Kasumi-1 (cell line): ENCODE measurements at places on chromosomes 7 and 10.

GRCh38 chr10:31062856-31063255 lies 31.2 kb upstream of the ZNF438 start:
- no peak for DNase-seq

- DNase-seq = no peak
These were observed 529.1 kb downstream of the TCERG1L start for GRCh38 chr10:130782467-130782866.

DNA sequence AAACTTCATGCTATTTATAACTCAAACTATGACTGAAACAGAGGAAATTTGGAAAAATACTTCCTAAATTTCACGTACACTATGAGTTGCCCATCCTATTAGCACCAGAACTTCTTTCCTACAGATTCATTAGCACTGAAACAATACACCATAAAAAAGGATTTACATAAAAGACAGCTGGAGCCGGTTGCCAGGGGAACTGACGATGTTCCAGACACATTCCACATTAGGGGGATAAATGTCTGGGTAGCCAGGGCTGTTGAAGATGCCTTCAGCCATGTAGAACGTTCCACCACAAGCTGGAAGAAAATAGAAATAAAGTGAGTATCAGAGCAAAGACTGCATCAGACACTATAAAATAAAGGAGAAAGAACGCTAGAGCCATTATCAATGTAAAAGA lies 129.8 kb upstream of the RSU1 start:
- no peak for DNase-seq

DNA sequence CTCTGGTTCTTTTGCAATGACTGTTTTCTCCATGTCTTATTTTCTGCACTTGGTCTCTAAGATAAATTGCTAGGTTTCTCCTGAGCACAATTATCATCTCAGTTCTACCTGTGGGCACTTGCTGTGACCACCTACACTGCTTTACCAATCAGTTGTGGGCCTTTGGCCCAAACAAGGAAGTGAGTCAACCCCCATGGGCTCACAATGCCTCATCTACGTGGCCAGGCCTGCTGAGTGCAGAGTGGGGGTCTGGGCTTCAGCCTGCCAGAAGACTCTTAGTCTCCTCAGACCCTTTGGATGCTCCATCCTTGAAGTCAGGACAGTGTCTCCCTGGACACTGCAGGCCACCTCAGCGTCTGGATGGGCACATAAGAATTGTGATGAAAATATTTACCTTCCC lies 20.3 kb downstream of the SCART1 start:
- no peak for DNase-seq

- no peak for DNase-seq
These were observed 206.4 kb downstream of the ITGB1 start for GRCh38 chr10:32751582-32751981.

DNA sequence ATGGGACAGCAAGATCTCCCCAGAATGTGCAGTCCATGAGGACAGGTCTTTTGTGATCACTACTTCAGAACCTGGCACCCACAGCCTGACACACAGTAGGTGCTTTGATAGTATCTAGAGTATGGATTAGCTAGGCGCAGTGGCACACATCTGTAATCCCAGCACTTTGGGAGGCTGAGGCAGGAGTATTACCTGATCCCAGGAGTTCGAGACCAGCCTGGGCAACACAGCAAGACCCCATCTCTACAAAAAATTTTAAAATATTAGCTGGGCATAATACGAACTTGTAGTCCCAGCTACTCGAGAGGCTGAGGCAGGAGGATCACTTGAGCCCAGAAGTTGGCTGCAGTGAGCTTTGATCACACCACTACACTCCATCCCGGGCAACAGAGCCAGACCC lies 22.3 kb upstream of the ARPC1B start:
- DNase-seq = no peak

GRCh38 chr10:101310529-101311184 lies 43.3 kb upstream of the BTRC start:
- no peak for DNase-seq

DNA sequence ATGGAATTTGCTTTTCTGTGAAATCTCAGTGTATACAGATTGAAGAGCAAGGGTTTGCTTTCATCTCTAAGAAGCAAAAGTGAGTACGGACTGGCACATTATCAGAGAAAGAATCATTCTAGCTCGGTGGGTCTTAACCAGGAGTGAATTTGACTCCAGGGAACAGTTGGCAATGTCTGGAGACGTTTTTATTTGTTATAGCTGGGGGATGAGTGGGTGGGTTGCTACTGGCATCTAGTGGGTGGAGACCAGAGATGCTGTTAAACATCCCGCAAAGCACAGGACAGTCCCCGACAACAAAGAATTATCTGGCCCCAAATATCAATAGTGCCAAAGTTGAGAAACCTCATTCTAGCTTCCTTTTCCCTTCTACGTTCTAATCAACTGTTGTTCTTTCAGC lies 43.8 kb upstream of the ATRNL1 start:
- no peak for DNase-seq
